Activated CD4-positive, alpha-beta T cell treated with anti-CD3 and anti-CD28 coated beads for 1 hour (primary cell): ENCODE measurements at places on chromosomes 1 and 21.

- DNase-seq, result no peak
These were observed 235.9 kb downstream of the TPR start for GRCh38 chr1:186139115-186139514.

DNA sequence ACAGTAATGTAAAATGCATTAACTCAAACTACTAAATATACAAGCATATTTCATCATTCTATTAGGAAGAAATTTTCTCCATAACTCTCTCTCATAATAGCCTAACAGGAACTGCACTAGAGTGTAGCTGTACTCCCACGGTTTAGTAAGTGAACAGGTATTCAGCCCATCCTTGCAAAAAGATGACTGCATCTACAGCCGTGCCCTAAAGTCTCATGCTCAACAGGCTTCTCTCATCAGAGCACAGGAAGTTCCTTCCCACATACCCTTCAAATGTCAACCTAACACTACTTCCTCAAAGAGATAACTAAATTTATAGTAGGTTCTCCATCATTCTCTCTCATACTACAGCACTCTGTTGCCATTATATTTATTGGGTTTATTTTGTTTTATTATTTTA, 251.6 kb downstream of the AKT3 start:
- DNase-seq, result no peak

GRCh38 chr1:176494436-176494835, 31.5 kb downstream of the PAPPA2 start:
- DNase-seq, result no peak

- DNase-seq, result no peak
These were observed 31.6 kb downstream of the VWA5B1 start for GRCh38 chr1:20322081-20322824.

DNA sequence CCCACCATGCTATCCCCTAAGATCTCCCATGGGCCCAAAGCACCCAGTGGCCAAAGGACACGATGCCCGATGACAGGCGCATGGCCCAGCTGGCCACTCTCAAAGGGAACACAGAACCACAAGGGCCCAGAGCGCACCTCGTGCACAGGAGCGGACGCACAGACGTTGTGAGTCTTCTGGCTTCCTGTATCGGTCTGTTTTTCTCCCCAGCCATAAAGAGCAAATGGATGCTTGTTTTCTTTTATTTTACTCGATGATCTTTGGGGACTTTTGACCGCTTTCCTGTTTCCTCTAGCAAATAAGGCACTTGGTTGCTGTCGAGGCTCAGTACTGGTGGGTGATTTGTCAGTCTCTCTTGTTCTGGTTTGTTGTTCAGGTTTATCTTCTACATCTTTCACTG, 16.2 kb downstream of the CCSAP start:
- no peak for DNase-seq

GRCh38 chr1:111961773-111962565, 27.5 kb downstream of the KCND3 start:
- no peak for DNase-seq
